Thoracic aorta (tissue), 2 donors: ENCODE measurements at places on chromosomes 2 and 18.

DNA sequence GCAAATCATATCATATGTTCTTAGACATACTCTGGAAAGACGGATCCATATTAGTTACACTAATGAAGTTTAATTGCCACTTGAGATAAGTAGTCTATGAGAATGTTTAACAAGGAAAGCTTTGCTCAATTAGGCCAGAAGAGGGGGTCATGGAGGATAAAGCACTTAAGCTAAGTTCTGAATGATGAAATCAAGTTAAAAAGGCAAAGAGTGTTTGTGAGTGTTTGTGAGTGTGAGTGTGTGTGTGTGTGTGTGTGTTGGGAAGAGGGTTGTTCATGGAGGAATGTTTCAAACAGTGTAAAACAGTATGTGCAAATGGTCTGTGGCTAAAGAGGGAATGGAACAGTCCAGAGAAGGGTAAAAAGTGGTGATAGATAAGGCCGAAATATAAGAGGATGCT is 360.9 kb downstream of the ERBB4 start:
- DNase-seq, result no peak

DNA sequence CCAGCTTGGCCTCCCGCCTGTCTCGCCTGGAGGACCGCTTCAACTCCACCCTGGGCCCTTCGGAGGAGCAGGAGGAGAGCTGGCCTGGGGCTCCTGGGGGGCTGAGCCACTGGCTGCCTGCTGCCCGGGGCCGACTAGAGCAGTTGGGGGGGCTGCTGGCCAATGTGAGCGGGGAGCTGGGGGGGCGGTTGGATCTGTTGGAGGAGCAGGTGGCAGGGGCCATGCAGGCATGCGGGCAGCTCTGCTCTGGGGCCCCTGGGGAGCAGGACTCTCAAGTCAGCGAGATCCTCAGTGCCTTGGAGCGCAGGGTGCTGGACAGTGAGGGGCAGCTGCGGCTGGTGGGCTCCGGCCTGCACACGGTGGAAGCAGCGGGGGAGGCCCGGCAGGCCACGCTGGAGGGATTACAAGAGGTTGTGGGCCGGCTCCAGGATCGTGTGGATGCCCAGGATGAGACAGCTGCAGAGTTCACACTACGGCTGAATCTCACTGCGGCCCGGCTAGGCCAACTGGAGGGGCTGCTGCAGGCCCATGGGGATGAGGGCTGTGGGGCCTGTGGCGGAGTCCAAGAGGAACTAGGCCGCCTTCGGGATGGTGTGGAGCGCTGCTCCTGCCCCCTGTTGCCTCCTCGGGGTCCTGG is 3.7 kb upstream of the KHK start:
- DNase-seq, result no peak

DNA sequence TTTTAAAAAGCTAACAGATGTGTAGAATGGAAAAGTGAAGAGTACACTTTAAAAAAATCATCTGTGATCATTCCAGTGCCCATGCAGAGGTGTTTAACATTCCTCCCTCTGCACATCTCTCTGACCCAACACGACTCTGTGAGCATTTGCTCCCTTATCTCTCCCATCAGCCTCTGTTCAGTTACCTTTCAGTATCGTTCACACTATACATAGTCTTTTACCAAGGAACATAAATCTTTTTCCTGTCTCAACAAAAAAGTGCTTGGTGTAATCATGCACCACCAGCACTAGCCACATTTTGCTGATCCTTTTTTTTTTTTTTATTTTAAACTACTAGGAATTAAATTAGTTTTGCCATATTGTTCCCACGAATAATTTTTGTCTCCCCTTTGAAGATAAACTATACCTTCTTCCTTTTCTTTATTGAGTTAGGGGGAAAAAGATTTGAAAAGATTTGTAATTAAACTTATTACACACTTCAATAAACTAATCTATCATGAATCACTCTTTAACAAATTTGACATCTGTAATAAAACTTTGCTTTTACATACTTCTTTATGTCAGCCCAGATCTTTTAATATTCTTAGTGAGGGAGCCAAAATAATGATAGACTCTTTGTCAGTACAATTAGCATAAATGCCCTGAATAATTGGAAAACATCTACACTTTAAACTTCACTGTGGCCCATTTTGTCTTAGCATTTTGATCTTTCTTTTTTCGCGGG is 489.8 kb upstream of the FANCL start:
- no peak for DNase-seq

GRCh38 chr2:185127412-185127811 is 529.1 kb downstream of the ZNF804A start:
- no peak for DNase-seq

- no peak for DNase-seq
Measured at GRCh38 chr18:50468807-50469206, 91.1 kb upstream of the MAPK4 start.

DNA sequence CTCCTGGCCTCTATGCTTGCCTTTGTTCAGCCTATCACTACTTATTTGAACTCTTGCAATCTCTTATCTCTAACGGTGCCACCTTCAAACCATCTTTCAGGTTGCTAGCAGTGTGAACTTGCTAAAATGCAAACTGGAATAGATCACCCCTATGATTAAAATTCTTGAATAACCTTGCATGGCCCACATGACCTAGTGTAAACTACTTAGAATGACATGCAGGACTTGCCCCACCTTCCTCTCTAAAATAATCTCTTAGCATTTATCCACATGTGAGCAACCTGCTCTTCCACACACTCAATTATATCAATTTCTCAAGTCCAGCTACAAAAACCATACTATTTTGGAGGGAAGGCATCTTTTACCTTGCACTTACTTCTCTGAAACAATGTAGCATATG is 137.6 kb downstream of the ETAA1 start:
- DNase-seq, result no peak

DNA sequence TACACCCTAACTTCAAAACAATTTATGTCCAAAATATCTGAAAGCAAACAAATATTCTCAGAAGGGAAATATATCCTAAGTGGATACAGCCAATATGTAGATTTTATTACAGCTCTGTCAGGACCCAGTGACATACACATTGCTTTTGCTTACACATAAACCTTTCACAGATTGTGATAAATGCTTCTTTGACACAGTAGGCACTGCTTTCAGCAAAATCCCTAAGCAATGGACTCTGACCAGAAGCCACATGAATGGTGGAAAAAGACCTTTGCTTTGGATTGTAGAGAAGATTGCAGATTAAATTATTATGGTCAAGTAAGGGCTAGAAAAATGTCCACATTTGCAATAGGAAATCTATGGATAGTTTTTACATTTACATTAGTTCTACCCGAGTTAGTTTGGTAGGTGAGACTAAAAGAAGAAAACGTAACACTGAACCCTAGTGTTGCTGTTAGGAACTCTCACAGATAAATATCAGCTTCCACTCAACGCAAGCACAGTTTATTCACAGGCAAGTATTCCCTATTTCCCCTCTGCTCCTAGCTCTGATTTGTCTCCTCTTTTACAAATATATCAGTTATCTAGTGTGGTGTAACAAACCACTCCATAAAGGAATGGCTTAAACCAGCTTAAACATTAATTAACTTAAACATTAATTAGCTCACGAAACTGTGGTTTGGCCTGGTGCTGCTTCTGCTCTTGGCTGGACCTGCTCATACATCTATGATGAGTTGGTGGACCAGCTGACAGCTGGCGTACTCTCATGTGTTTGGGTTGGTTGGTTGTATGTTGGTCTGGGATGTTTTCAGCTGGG is 23.6 kb upstream of the SERPINE2 start:
- no peak for DNase-seq

DNA sequence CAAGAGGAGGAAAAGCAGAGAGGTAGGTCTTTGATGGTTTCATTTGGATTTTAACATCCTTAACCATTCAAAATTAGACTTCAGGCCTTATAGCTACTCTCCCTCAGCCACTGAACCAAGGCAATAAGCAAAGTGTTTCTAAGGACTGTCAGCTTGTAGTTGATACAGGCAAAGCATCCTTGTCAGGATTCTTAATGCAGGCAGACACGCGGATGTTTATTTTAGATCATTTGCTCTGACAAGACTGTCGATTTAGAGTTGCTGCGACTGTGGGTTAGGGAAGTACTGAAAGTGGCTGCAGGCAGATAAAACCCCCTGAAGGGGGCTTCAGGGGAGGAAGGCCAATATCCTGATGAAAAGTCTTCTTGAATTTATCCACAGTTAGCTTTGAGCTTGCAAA is 46.6 kb downstream of the CDH20 start:
- no peak for DNase-seq

DNA sequence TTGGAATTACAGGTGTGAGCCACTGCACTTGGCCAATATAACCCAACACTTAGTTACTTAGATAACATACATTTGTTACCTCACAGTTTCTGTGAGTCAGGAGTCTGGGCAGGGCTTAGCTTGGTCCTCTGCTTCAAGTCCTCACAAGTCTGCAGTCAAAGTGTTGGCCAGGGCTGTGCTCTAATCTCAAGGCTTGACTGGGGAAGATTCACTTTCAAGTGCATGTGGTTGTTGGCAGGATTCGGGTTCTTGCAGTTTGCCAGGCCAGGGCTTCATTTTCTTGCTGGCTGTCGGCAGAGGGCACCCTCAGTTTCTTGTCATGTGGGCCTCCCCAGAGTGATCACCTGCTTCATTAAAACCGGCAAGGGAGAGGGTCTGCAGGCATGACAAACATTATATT is 103.7 kb downstream of the SLC4A3 start:
- DNase-seq, result no peak

- no peak for DNase-seq
Measured at GRCh38 chr2:25335971-25336370, 5.8 kb downstream of the DNMT3A start.

DNA sequence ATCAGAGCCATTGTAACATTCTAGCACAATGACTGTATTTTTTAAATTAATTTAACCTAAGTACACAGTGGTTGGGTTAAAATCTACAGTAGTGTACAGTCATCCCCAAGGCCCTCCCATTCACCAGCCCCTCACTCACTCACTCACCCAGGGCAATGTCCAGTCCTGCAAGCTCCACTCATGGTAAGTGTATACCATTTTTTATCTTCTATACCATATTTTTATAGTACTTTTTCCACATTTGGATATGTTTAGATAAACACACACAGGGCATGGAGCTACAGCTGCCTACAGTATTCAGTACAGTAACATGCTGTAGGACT is 72.1 kb downstream of the COPS8 start:
- DNase-seq, result no peak

GRCh38 chr18:22840606-22841144 is 92.5 kb upstream of the RBBP8 start:
- no peak for DNase-seq

GRCh38 chr2:231521443-231521842 is 8.8 kb downstream of the NMUR1 start:
- no peak for DNase-seq

GRCh38 chr2:19041434-19042041 is 316.9 kb downstream of the OSR1 start:
- DNase-seq, result no peak

- no peak for DNase-seq
Measured at GRCh38 chr2:172427256-172427989, at the start of gene ITGA6. TSS of gene ITGA6 (plus strand) at chr2:172427586.

- no peak for DNase-seq
Measured at GRCh38 chr2:140747665-140748064, 1383.2 kb downstream of the LRP1B start.

DNA sequence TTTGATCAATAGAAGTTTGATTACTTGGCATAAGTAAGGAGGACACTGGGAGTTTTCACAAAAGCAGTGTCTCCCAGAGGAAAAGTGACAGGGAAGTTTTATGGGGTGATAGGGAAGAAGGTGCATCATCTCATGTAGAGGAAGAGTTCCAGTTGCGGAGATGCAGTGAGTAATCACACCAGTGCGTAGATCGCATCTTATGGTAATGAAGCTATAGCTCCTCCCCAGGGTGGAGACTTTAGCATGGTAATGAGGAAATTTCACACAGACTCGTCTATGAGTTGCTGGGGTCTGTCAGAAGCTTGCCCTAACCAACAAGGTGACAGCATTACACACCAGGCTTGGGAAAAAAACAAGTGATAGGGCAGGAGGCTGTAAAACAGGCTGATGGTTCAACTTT is 49.0 kb downstream of the KYNU start:
- no peak for DNase-seq

DNA sequence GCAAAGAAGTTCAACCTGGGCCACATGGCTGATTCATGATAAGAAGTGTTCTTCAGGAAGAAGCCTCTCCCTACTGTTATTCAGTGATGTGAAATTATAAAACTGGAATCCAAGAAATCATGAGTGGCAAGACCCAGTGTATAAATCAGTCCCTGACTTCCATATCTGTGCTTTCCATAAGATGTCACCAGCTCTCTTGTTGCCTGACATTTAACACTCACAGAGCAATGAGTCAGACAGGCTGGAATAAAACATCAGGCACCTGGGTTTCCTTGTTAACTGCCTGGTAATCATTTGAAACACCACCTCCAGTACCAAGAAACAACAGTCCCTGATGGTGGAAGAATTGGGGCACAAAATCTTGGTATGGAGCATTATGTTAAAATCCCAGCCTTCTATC is 76.1 kb downstream of the SCG2 start:
- DNase-seq, result no peak

- no peak for DNase-seq
Measured at GRCh38 chr2:113197347-113198047, 23.7 kb downstream of the PSD4 start.

- no peak for DNase-seq
Measured at GRCh38 chr18:24764766-24765165, 304.3 kb downstream of the HRH4 start.

- no peak for DNase-seq
Measured at GRCh38 chr2:11342551-11343367, 1.7 kb downstream of the ROCK2 start.

GRCh38 chr2:224591220-224591619 is 6.1 kb upstream of the CUL3 start:
- no peak for DNase-seq
